CD4-positive, alpha-beta T cell treated with Interleukin-6 at 100 ng/mL for 8 hours (primary cell): ENCODE measurements at places on chromosomes 4 and X.

DNA sequence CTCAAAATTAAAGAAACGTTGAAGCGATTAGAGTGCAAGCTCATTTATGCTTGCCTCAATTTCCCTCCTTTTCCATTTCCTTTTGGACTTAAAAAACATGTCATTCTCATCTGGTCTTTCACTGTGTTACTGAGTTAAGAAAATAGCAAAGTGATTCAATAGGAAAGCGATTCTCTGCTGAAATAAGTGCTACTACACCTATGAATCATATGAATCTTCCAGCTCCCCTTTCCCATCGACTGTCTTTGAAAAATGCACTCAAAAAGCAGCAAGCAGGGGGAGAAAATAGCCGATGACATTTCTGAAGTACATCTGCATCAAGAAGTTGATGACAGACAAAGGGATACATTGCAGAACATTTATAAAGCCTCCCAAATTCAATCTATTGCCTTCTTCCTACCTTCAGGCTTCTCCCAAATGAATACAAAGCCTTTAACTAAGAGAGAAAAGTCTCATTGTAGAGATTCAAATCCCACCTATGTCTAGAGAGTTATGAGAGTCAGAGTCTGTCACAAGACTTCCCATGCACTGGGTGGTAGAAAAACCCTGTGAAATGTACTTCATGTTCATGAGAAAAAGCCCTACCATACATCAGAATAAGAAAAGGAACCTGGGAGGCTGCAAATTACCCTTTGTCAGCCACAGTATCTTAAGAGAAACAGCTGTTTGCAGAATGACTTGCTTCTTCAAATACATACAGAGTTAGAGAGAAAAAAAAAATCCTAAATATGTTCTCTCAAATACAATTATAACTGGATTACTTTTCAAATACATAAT is 78.9 kb downstream of the MBNL3 start:
- DNase-seq, result no peak

DNA sequence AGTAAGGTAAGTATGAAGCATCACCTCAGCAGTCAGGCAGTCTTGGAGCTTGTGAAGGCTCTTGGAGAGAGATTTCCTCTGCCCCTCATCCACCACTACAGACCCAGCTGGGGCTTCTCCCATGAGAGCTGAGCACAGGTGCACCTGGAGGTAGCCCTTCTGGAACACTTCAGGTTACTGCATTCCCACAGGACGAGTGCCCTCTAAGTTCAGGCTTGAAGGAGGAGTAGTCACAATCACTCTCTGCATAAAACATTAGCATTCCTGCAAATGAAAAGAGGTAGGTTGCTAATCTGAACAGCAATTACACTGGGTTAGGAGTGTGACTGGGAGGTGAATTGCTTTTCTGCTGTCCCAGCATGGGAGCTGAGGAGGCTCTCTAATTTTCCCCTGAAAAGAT is 308.8 kb downstream of the TEX13C start:
- no peak for DNase-seq

DNA sequence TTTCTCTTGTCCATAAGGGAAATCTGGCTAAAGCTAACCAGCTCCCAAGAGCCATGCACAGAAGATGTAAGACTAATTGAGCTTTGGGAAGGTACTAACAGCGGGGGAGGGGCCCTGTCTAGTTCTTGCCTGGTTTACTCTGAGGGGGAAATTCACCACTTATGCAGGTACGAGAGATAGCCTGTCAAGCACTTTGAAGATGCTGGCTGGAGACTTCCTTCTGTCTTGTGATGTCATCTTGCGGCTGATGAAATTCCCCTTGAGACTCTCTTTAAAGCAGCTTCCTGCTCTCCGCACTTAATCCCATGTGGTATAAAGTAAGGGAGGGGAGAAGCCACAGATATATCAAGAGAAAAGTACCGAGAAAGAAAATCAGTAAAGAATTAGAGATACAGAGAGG is 345.3 kb downstream of the MAPK10 start:
- DNase-seq, result no peak

- no peak for DNase-seq
Observed at GRCh38 chrX:136892412-136892811, 11.9 kb upstream of the RBMX start.

DNA sequence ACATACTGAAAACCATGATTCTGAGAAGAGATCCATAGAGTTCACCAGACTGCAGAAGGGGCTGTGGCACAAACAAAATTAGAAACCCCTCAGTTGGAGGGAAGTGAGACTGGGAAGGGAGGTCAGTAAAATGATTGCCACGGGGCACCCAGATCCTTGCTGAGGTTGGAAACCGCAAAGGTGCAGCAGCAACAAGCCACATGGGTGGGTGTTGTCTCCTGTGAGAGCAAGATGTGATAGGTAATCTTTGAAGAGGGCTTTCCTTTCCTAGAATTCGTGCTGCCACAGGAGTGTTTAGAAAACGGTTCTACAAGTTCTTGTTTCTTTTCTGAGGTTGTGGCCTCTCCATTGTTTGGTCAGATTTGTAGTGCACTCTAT is 85.5 kb downstream of the NFKB1 start:
- peak; percentile 44 for DNase-seq

DNA sequence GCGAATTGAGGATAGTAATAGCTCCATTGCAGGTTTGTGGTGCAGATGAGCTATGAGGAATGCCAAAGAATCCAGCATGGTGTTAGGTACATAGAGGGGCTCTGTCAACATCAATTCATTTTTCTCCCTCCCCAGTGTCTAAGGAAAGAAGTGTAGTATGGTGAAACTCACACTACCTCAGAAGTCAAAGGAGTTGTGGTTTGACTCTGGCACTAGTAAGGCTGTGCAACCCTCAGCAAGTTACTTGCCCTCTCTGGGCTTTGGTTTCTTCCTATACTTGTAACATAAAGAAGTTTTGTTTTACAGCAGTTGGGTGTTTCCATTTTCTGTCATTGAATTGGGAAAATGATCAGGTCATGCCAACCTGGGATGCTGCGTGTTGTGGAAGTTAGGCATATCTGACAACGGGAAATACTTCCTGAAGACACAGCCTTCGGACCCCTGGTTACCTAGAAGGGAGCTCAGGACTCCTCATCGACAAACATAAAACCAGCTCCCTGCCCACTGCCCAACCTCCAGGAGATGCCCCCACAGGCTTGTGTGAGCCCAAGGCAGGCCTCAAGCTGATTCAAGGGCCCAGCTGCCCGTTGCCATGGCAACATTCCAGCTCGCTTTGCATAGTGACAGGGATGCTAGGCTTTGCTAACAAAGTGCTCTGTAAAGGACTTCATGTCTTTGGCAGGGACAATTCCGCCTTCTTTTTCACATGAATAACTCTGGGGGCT is 71.4 kb downstream of the RTL5 start:
- no peak for DNase-seq

DNA sequence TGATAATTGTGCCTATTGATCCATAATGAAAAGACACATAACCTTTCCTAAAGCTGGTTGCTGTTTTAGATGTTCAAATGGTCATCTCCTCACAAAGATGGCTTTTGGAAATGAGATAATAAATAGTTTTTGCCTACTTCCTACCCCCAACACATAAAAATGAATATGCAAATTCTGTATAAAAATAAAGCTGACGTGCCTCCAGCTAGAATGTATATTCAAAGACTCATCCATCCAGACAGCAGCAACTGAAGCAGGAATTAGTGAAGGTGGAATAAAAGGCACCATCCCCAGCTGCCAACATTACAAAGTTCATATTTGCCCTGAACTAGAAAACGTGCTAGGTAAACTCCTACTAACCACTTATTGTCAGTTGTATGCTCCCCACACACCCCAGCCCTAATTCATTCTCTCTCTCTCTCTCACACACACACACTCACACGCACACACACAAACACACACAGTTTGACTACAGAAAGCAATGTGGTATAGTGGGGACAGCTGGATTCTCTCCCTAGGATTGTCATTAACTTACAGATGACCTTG is 53.6 kb downstream of the PCDH19 start:
- DNase-seq, result no peak

- DNase-seq, result no peak
Observed at GRCh38 chr4:123204737-123205136, 191.9 kb upstream of the SPRY1 start.
